ENCODE measurements at places on chromosomes 2 and 18. TPM values are rescaled to one million over a fixed set of nuclear protein-coding genes. Genes with fewer than 3 reads are reported as not detected.
A peak's percentile ranks its signal among the peaks of the same experiment; 100 is the strongest.

The TIMM21 gene
- 22.2 TPM for total RNA-seq

- no peaks in the 10 kb centered on the region for H3K27me3 ChIP-seq
- no peaks in the 10 kb centered on the region for H3K36me3 ChIP-seq
- H3K4me3 ChIP-seq = no peak overlapping the region
- no peak overlapping the region for H3K27ac ChIP-seq
Observed at GRCh38 chr2:190455358-190456095, 47.4 kb downstream of the MFSD6 start.

- no peaks in the 10 kb centered on the region for H3K36me3 ChIP-seq
- H3K4me1 ChIP-seq = no peaks in the 10 kb centered on the region
- H3K27ac ChIP-seq = no peak overlapping the region
- H3K4me3 ChIP-seq = no peak overlapping the region
Observed at GRCh38 chr2:210086292-210086691, 83.9 kb downstream of the RPE start.

DNA sequence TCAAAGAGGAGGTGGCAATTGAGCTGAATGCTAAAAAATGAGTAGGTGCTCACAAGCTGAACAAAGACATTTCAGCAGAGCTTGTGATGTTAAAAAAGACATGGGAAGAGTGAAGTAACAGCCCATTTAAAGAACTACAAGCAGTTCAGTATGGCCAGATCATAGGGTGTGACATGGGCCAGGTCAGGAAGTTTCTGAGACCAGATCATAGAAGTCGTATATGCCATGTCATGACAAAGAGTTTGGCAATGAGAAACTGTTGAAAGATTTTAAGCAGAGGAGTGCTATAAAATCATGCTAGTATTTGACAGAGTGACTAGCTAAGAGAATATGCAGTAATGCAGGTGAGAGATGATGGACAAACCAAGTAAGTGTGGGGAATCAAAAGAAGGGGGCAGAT, 7.3 kb upstream of the PELI1 start:
- no peaks in the 10 kb centered on the region for H3K4me1 ChIP-seq
- H3K4me3 ChIP-seq = no peak overlapping the region
- no peaks in the 10 kb centered on the region for H3K36me3 ChIP-seq
- H3K27me3 ChIP-seq = no peaks in the 10 kb centered on the region

DNA sequence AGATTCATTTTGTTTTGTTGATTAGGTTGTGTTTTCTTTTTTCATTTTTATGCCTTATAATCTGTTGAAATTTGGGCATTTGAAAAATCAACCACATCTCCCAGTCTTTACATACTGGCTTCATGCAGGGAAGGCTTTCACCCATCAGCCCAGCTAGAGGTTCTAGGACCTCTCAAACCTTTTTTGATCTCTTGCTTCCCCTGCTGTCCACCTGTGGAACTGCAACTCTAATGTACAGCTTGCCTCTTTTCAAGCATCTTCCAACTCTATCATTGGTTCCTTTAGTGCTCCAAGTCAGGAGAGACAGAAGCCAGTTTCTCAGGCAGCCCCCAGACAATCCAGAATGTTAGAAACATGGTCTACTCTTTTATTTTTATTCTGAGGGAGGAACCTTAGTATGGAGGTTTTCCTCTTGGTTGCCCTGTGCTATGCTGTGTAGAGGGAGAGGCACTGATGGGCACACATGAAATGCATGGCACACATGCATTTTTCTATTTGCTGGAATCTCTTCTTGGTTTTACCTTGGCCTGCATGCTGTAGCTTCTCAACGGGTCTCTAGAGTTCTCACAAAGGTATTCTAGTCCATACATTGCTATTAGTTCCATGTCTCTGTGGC, 107.2 kb upstream of the L3MBTL4 start:
- H3K36me3 ChIP-seq = no peaks in the 10 kb centered on the region
- peak; percentile 55 for DNase-seq
- no peak overlapping the region for H3K27ac ChIP-seq
